Anterior cingulate cortex (tissue), 58 donors: ENCODE measurements at places on chromosomes 3 and 15.

DNA sequence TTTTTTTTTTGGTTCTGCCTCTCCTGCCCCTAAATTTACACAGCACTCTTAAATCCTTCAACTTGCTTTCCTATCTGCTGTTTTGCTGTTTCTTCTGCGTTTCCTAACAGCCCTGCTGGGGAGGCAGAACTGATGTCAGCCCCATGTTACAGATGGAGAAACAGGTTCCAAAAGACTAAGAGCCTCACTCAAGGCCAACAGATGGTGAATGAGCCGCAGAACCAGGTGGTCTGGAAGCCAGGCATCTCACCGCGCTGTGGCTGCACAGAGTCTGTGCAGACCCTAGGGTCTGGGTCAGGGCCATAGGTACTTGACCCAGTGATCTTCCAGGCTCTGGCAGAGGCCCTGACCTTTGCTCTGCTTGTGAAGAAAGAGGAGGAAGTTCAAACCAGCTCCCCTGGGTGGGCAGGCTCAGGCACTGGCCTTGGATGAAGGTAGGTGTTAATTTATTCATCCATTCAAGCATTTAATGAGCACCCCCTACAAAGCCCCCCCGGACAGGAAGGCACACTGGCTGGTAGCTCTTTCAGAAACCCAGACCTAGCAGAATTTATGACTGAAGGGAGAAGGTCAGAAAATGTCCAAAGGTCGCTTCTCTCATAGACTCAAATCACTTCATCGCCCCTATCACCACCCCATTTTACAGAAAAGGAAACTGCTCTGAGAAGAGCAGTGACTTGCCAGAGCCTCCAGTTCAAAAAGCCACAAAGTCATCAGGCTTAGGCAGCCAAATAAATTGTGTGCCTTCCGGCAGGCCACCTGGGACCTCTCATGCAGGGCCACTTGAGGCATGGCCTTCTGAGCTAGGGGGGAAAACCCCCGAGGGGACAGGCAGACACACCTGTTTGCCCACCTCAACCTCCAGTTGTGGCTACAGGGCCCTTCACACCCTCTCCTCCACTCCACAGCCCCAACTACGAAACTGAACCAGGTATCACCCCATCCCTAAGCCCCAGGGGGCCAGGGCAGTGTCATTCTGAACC lies 2.7 kb downstream of the CHDH start:
- DNase-seq, result no peak

DNA sequence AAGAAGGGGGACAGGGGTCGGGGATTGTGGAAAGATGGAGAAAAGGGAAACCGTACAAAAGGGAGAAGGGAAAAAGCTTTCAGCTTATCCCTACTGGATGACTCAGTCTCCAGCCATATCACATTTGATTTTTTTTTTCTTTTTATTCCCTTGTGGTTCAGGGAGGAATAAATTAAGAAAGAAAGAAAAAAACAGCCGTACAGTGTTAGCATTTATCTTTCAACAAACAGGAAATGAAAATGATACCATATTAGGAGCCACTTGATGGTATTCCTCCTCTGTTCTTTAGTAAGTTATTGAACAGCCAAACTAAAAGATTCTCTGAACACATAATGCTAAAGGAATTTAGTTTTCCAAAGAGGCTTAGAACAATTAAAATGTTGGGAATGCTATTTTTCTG lies 594.4 kb downstream of the FOXP1 start:
- no peak for DNase-seq

- DNase-seq, result no peak
Measured at GRCh38 chr15:57495041-57495440, 96.7 kb upstream of the MYZAP start.

DNA sequence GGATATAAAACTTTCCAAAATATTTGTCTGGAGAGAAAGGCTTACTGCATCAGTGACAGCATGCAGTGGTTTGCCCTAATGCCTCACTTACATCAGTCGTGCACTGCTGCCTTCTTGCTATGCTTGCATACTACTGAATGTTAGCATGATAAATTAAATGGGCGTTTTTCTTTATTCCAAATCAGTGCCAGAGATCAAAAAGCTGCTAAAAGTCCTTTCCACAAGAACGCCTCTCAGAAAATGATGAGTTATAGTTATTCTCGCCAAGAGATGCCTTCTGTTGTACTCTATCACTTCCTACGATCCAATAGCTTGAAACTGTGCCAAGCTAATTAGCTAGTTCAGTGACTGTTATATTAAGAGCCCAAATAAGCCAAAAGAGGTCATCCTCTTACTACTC lies 345.8 kb upstream of the ROBO2 start:
- no peak for DNase-seq

GRCh38 chr3:72628065-72628464 lies 220.2 kb downstream of the SHQ1 start:
- no peak for DNase-seq

DNA sequence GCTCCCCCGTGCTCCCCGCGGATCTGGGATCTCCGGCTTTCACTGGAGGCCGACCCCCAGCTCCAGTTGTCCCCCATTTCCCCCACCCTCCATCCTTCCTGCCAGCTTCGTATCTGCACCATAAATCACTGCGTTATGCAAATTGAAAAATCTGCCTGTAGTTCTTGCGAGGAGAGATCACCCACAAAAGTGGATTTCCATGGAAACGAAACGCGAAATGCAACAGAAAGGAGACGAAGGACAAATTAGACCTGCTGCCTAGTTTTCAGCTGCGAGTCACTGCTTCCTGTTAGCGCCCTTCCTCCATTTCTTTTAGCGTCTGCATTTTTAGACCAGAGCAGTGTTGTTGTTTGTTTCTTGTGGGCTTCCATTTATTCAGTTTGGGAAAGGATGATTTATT lies 127.1 kb upstream of the ATP10A start:
- DNase-seq, result peak; percentile 37

DNA sequence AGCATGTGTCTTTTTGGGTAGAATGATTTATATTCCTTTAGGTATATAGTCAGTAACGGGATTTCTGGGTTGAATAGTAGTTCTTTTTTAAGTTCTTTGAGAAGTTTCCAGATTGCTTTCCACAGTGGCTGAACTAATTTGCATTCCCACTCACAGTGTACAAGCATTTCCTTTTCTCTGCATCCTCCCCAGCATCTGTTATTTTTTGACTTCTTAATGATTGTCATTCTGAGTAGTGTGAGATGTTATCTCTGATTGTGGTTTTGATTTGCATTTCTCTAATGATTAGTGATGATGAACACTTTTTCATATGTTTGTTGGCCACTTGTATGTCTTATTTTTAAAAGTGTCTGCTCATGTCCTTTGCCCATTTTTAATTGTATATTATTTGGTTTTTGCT lies 337.6 kb downstream of the EFHB start:
- DNase-seq, result no peak

- DNase-seq, result no peak
Measured at GRCh38 chr3:185847506-185847905, 22.7 kb upstream of the IGF2BP2 start.

DNA sequence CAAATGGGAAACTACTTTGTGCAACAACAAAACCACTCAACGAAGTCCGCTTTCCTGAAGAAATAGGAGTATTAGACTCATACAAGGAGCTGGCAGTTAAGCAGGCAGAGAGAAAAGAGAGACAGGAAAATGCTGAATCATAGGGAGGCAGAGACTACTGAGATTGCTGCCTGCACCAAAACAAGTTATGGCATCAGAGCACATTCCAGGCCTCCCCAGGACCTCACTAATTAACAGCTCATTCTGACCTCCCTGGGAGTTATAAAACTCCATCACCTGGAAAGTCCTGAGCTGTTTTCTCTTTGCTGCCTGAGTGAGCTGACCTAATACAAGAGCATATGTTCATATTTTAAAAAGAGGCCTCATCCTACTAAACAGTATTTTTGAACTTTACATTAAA lies 741.0 kb downstream of the MCTP2 start:
- DNase-seq, result no peak

GRCh38 chr15:71106802-71107500 lies 8.3 kb upstream of the THSD4 start:
- no peak for DNase-seq

DNA sequence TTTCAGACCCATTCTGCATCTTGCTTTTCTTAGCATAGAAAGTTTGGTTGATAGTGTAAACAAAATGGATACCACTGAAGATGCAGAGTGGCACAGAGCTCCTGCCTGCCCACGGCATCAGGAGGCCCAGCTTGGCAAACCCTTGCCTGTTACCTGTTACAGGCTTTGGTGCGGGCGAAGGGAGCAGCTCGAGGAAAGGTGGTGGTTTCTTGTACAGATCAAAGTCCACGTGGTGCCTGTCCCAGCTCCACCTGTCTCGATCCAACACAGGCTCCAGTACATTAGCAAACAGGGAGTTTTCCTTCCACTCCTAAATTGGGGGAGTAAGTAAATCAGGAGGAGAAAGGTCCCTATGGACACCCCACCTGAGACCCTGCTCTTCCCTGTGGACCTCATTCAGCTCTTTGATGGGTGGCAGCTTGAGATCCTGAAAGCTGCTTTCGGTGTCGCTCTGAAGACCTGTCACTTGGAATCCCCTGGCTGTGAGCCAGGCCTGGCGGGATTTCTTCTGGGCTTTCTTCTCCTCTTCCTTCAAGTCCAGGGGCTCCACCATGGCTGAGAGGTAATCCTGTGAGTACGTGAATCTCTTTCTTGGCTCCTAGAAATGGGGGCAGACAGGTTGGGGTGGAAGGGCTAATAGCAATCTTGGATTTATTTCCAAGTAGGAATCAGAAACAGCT lies 35.7 kb downstream of the ACAD9 start:
- no peak for DNase-seq

- no peak for DNase-seq
Measured at GRCh38 chr3:123884203-123884831, at the start of gene MYLK. TSS of gene MYLK (minus strand) at chr3:123884332. CDS start at chr3:123793841, 90,491 bp downstream.

- no peak for DNase-seq
Measured at GRCh38 chr15:95091444-95091843, 860.1 kb downstream of the MCTP2 start.
